ENCODE measurements at places on chromosomes 1 and 21.

GRCh38 chr1:163315773-163316374 is 5.9 kb upstream of the NUF2 start:
- DNase-seq = peak; percentile 53

- no peak for DNase-seq
These were observed 15.8 kb downstream of the ODF2L start for GRCh38 chr1:86380257-86380861.

- DNase-seq = no peak
These were observed 318.2 kb upstream of the PLXNA2 start for GRCh38 chr1:208562151-208562960.

DNA sequence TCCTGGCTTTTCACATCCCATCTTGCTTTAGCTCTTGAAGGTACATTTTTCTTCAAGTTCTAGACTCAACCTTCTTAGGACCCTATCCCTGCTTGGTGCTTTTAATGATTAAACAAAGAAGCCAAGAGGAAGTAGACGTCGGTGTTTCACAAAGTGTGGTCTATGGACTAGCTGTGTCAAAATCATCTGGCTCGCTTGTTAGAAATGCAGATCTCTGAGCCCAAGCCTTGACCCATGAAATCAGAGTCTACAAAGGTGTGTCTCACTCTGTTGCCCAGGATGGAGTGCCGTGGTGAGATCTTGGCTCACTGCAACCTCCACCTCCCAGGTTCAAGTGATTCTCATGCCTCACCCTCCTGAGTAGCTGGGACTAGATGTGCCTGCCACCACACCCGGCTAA is 295.5 kb upstream of the KAZN start:
- no peak for DNase-seq

GRCh38 chr1:57124768-57125446 is 159.1 kb upstream of the C8B start:
- no peak for DNase-seq

DNA sequence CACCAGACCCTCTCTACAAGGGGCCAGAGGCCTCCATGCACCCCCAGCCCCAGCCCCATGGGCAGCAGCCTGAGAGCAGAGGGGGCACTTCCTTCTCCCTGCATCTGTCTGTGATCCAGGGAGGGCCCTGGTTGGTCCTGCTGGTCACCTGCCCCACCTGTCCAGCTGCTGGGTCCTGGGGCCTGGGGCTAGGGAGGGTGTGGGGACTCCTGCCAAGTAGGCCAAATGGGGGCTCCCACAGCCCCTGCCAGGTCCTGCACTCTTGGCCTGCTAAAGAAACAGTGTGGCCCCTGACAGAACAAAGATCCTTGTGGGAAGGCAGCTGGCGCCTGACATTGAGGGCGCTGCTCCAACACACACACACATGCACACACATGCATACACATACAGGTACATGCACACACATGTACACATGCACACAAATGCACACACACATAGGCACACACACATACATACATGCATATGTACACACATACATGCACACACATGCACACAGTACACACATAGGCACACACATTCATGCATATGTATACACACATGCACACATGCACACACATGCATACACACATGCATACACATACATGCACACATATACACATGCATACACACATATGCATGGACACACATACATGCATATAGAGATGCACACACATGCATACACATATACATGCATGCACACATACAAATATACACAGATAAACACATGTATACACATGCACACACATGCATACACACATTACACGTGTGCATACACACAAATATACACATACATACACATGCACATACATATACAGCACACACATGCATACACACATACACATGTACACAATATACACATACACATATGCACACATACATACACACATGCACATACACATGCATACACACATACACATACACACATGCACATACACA is 49.9 kb downstream of the TRPM2 start:
- DNase-seq = no peak

GRCh38 chr1:156392452-156392853 is 23.4 kb downstream of the RHBG start:
- DNase-seq = no peak

GRCh38 chr1:47722909-47723580 is 274.1 kb downstream of the TRABD2B start:
- no peak for DNase-seq

GRCh38 chr1:98406352-98407088 is 255.0 kb upstream of the SNX7 start:
- DNase-seq = no peak

- DNase-seq = no peak
These were observed 293.6 kb downstream of the PLPP3 start for GRCh38 chr1:56285554-56286402.

GRCh38 chr1:147634645-147635044 is 35.7 kb downstream of the ACP6 start:
- DNase-seq = no peak

GRCh38 chr1:198879711-198880306 is 241.0 kb downstream of the PTPRC start:
- no peak for DNase-seq

- DNase-seq = no peak
These were observed 48.0 kb downstream of the NR5A2 start for GRCh38 chr1:200075522-200075921.
